ENCODE measurements at places on chromosomes 7 and 10.

GRCh38 chr10:7618461-7618860 is 48.3 kb downstream of the ITIH5 start:
- DNase-seq = no peak

DNA sequence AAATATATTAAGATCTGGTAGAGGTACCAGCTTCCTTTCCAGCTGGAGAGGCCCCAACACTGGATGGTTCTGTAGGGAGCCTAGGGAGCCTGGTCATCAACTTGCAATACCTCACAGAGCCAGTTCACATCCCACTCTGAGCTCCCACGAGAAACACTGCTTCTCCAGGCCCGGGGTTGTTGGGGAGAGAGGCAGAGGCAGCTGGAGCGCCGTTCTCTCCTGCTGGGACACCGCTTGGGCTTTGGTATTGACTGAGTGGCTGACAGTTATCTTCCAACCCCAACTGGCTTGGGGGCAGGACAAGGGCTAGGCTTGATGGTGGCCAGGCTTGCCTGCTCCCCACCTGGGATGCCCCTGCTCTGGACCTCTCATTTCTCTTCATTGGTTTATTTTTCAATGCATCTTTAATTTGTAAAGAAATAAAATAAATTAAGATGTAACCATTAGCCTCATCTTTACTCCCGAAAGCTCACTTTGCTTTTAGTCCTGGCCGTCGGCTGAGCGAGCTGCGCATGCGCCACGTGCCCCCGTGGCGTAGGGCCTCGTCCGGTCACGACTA is 10.0 kb upstream of the CHCHD1 start:
- peak; percentile 91 for DNase-seq

DNA sequence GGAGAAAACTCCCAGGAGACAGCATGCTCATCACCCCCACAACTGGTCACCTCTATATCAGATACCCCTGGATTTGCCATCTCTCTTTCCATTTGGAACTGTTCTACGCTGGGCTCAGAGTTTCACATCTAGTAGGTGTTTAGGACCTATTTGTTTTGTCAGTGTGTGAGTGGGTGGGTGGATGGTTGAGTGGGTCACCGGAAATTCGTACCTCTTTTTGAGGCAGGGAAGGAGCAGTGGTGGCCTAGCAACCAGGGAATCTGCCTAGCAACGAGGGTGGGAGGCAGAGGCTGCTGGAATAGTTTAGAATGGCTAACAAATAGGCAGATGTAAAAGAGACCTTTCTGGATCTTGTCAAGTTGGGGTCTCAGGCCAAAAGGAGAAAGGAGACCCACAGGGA is 23.2 kb upstream of the SLF2 start:
- no peak for DNase-seq

DNA sequence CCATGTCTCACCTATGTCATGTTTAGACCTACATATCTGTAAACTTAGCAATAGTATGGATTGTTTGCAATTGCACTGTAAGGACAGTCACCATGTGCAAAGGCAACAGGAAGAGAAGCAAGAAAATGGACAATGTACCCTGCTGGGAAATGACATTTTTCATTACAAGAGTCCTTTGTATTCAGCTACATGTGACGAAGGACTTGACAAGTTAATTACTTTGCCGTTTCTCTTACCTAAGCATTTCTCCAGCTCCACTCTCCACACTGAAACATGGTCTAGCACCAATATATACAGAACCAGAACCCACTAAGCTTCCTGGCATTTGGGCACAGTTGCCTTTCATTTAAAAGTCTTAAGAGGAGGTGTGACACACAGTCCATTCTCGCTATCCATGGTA is 76.6 kb upstream of the PFKP start:
- DNase-seq = no peak

DNA sequence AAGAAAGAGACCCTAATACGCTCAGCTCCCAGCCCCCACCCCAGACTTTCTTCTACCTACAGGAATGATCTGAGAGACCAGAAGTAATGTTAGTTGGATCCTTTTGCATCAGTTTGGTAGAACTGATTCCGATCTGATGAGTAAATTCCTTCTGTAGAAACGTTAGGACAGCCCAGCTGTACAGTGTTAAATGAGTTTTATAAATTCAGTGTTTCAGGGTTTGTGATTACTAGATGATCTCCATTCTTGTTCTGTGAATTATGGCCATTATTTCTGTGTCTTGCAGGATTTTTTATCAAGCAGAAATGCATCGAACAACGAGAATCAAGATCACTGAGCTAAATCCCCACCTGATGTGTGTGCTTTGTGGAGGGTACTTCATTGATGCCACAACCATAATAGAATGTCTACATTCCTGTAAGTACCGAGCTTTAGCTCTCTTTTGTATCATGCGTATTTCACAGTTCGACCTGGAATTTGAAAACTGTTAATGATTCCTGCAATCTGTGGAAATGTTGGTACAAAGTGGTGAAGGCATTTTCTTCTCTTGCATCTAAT is 5.3 kb downstream of the BMI1 start:
- DNase-seq = no peak

DNA sequence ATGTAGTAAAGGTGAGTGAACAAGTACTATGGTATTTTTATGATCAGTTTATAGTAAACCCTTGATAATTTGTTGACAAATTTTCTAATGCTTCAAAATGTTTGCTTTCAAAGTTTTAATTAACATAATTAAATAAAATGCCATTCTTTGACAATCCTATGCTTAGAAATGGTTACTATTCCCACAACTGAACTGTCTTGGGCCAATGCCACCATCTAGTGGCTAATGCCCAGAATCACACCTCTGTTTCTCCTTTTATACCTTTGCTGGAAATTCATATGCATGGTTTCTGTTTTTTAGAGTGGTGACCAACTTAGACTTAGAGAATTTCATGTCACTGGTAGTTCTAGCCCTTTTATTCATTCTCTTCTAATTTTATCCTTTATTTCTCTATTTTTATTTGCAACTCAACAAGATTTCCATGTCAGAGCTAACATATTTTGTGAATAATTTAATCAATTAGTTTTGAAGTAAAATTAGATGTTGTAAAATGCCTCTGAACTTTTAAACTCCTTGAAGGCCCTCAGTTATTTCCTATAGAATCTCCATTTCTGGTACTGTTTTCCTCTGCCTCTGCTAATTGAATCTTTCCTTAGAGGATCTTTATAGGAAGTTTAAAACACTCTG is 31.1 kb downstream of the PCGF5 start:
- DNase-seq = peak; percentile 35

- no peak for DNase-seq
These were observed 384.0 kb downstream of the SFMBT2 start for GRCh38 chr10:7026818-7027217.

DNA sequence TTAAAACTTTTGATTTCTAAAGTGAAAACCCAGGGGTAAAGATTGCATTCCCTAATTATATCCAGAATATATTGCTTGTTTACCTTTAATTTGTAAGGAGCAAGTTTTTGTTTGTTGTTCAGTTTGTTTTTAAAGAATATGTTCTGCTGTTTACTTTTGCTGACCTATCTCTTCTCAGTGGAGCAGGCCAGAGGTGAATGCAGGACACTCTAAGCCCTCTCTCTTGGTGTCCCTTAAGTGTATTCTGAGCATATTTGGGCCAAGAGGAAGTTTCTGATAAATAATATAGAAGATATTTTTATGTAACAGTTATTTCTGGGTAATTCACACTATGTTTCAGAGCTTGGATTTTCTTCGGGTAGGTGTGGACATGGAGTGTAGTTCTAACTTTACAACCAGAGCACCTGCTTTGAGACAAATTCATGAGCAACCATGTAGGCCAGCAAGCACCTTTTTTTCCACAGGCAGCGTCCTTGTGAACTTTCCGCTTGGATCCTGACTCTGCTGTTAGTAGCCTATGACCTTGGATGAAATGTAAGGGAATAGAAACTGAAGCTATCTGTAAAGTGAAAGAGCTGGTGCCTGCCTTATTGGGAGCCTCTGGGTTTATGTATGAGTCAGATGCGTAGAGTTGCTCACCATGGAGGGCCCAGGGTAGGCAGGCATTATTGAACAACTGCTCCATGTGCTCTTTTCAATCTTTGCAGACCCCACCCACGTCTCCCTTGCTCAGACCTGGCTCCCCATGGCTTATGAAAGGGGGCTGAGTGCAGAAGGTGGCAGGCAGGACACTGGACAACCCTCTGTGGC is 16.1 kb downstream of the OGDH start:
- DNase-seq = peak; percentile 67

DNA sequence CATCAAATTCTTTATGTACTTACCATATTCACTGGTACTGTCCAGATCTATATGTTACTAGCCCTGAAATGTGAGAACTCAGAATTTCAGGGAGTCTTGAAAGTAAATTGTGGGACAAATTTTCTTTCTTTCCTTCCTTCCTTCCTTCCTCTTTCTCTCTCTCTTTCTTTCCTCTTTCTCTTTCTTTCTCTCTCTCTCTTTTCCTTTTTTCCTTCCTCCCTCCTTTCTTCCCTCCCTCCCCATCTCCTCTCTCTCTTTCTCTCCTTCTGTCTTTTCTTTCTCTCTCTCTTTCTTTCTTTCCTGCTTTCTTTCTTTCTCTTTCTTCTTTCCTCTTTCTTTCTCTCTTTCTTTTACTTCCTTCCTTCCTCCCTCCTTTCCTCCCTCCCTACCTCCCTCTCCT is 257.4 kb upstream of the CSTF2T start:
- DNase-seq = no peak

GRCh38 chr10:111295788-111296187 is 219.0 kb downstream of the ADRA2A start:
- no peak for DNase-seq

- no peak for DNase-seq
These were observed 140.1 kb downstream of the PLXNA4 start for GRCh38 chr7:132436121-132436520.

DNA sequence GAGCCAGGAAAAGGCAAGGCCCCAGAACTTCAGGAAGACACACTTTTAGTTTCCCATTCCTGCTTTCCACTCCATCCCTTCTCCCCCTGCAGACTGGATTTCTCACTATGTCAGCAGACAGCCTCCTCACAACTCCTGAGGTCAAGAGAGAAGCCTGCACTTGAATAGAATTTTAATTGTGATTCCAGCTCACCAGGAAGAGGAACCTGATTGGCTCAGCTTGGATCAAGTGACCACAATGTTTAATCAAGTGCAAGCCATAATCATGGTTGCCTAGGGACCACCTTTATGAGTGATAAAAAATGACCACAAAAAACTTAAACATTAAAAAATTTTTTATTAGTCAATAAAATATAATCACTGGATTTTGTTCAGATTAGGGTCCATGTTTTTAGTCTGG is 244.7 kb upstream of the RHOBTB1 start:
- DNase-seq = no peak

GRCh38 chr10:83725567-83725966 is 413.7 kb upstream of the GHITM start:
- no peak for DNase-seq

DNA sequence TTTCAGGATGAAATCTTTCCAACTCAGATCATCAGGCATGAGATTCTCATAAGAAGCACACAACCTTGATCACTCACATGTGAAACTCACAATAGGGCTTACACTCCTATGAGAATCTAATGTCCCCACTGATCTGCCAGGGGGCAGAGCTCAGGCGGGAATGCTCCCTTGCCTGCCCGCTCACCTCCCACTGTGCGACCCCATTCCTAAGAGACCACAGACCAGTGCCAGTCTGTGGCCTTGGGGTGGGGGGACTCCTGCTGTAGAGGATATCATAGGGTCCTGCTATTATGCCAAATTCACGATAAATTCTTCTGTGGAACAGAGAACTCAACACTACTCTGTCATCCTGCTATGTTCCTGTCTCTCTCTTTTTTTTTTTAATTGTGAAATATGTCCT is 5.2 kb upstream of the RASGEF1A start:
- DNase-seq = no peak

GRCh38 chr7:101733713-101734475 is 83.5 kb upstream of the CUX1 start:
- DNase-seq = no peak

GRCh38 chr10:110858297-110858934 is 13.3 kb upstream of the PDCD4 start:
- DNase-seq = no peak

DNA sequence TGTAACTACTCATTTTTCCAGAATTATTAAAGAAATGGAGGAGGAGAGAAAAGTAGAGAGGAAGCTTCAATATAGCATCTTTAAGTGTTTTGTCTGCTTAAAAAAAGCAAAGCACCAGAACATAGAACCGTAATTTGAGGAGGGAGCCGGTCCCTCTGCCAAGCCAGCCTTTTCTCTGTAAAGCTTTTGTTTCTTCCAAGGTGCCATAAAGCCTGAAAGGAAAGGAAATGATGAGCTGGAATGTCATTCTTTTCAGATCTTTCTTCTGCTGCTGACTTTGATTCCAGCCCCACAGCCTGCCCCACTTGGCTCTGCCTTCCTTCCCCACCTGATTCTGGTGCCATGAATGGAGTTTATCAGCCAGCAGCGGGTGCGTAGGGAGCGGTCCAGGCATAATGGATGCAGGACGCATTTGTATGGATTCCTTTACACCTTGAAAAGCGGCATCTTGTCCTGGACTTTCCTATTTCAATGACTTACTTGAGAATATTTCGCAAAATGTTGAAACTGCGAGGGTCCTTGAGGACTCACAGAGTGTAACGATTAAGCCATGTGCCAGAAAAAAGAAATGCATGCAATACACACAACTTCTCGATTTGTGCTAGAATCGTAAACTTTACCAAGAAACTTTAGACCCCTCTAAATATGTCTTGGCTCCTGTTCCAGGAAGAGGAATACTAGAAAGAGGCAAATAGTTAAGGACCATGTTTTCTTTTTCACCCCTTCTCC is 569.5 kb upstream of the MGMT start:
- DNase-seq = no peak

DNA sequence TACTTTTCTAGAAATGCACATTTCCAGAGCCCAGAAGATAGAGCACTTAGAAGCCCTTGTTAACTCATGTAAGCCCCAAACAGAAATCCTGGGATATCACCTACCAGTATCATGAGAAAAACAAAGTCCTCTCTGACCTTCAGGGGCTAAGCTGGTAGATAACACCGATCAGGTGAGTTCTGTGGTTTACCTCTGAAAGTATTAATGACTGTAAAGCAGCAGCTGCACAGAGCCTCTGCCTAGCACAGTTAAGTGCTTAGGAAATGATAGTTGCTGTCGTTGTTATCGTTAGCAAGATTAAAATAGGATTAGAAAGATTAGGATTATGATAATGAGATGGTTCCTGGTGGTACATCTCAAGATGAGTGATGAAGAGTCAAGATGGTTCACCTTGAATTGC is 64.9 kb downstream of the PLXNA4 start:
- DNase-seq = no peak

GRCh38 chr7:28155964-28156363 is 24.6 kb downstream of the JAZF1 start:
- no peak for DNase-seq

DNA sequence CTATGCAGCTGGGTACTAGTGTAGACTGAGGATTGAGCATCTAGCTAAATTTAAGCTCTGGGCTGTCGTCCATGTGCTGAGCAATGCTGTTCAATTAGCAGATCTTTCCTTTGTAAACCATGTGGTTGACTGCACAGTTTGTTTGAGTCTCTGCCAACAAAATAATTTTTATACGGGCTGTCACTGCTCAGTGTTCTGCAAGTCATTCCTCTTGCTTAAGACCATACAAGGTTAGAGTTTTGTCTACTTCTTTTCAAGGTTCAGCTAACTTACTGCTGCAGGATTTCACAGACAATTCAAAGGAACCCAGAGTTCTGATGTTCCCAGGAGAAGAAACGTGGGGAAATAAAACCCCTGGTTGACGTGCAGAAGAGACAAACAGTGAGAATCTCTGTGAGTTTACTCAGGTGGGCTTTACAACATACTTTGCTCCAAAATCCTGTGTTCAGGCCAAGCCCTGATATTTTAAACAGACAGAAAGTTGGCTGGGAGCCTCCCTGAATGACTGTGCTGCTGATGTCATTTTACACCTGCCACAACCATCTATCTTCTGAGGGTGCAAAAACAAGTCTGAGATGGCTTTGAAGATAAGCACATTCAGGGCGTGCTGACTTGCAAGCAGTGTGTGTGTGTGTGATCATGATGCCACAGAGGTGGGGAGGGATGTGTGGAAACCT is 177.1 kb upstream of the SVIL start:
- peak; percentile 47 for DNase-seq

All from activated T-cell treated with anti-CD3 and anti-CD28 coated beads, Interleukin-2, amount 50 U/mL, for 72 hours (primary cell).